Stimulated activated CD8-positive, alpha-beta memory T cell treated with anti-CD3 and anti-CD28 coated beads, Interleukin-2, amount 100 ng/mL, for 1 hour (primary cell): ENCODE measurements at places on chromosomes 6 and 20.
A peak's percentile ranks its signal among the peaks of the same experiment; 100 is the strongest.

- no peak for DNase-seq
Measured at GRCh38 chr6:115819506-115819905, 241.2 kb downstream of the FRK start.

- DNase-seq, result no peak
Measured at GRCh38 chr6:122289762-122290539, 109.5 kb upstream of the HSF2 start.

GRCh38 chr6:111011360-111012142, 29.7 kb downstream of the RPF2 start:
- no peak for DNase-seq

DNA sequence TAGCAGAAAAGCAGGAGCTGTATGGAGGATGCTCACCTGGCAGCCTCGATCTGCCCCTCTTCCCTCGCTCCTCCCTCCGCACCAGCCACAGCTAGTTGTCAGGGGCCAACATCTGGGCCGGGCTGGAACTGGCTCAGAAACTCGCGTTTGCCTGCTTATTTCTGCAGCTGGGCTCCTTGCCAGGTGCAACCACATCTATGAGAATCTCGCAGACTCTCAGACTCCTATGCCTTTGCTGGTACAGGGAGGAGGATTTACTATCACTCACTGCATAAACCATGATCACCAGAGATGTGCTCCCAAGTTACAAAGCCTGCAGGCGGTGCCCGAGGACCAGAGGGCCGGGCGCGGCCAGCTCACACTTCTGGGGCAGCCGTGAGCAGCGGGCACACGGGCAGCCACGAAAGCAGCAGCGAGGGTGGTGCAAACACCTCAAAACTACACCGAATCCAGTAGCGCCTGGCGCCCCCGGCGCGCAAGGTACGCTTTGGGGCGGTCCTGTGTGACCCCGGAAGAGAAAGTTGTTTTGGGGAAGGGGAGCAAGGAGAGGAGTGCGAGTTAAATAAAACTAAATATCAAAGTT, 577 bp upstream of the LRRC1 start:
- DNase-seq, result peak; percentile 14

DNA sequence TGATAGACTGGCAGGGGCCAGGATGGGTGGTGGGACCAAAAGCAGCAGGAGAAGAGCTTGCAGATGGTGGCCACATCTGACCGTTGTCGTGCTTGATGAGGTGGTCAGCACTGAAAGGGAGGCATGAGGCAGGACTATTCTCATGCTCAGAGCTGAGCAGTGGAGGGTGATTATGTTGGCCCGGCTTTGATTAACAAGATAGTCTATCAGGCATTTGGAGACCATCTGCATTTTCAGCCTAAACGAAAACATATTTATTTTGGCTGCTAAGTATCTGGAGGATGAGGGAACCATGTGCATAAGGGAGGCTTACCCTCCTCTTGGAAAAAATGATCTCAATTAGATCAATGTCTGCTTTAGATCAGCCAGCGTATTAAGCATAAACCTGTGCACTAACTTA, 141.6 kb upstream of the KCNK16 start:
- no peak for DNase-seq

GRCh38 chr6:49151957-49152356, 311.1 kb downstream of the MMUT start:
- no peak for DNase-seq

DNA sequence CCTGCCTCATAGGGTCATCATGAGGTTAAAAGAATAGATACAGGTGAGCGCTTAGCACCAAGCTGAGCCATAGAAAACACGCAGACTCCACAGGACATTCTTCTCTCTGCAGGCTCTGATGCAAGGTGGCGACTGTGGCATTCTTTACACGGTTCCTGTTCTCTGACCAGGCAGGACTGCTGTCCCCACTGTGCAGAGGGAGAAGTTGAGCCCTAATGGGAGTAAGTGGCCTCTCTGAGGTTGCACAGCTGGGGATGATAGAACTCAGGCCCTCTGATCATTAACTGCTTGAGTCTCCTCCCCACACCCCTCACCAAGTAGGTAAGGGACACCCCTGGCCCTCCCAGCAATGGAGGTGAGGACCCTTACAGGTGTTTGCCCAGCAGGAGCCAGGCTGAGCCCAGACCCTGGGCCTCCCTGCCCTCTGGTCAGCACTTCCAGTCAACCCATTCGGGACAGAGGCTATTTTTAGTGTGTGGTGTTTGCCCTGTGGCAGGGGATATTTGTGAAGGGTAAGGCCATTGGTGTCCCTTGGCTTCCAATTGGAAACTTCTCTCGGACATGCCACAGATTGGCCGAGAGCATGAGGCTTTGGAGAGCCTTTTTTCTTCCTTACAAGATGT, 116.8 kb downstream of the VEGFA start:
- DNase-seq, result no peak

DNA sequence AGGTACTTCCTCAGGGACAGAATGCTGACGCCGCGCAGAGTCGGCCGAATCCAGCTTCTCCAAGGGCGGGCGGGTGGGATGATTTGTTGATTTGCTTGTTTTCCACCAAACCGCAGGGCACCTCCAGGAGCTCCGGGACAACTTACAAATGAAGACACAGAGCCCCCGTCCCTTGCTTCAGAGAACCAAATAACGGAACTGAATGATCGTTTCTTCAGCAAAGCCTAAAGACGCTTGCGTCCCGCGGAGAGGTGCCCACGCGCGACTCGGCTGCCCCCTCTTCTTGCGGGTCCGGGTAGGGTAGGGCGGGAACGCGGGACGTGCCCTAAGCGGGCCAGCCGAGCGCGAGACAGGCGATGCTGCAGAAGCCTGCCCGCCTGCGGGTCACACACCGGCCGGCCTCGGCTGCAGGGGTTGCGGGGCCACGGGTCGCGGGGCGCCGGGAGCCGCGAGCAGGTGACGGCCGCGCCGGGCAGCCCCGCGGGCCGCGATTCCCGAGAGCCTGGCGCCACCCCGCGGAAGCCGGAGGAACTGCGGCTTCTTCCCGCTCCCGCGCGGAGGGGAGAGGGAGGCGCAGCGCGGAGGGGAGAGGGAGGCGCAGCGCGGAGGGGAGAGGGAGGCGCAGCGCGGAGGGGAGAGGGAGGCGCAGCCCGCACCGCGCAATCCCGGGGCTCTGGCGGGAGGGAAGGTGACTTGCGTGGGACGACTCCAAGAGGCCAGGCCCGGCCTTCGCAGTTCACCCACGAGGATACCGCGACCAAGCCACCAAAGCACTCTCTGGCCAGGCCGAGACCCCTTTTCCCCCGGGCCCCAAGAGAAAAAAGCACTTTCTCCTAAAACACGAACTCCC, 7.7 kb upstream of the FOXF2 start:
- DNase-seq, result no peak

DNA sequence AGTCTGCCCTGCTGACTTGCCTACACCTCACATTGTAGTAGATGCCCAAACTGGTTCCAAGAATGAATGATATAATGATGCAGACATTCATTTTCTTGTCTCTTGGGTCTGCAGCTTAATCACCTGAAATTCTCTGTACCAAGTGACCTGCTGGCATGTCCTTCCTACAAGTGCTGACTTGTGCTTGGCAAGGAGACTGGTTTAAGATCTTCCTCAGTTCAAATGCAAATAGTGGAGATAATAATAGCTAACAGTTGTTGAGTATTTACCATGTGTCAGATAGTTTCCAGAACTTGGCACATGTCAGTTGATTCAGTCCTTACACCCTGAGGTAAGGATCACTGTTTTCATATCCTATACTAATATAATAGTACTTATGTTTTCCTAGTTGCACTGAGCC, 223.4 kb downstream of the SLC24A3 start:
- DNase-seq, result no peak

DNA sequence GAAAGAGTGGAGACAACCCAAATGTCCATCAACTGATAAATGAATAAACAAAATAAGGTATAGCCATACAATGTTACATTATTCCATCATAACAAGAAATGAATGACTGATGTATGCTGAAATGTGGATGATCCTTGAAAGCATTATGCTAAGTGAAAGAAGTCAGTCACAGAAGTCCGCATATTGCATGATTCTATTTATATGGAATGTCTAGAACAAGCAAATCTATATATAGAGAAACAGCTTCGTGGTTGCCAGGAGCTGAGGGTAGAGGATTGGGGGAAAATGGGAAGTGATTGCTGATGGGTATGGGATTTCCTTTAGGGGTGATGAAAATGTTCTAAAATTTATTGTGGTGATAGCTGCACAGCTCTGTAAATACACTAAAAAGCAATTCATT, 196.8 kb downstream of the ATXN1 start:
- DNase-seq, result no peak
